ENCODE measurements at places on chromosomes 11 and 22. TPM values are rescaled to one million over a fixed set of nuclear protein-coding genes. Genes with fewer than 3 reads are reported as not detected.

The DUSP8 gene
- total RNA-seq: 7.7 TPM

The PLEKHB1 gene
- total RNA-seq: 13.7 TPM

The ZFTA gene
- 12.5 TPM for total RNA-seq

The OR8B12 gene
- not detected for total RNA-seq

The MRTFA gene
- total RNA-seq: 26.4 TPM

The PARVG gene
- total RNA-seq: 3.5 TPM

The PDE3B gene
- 5.3 TPM for total RNA-seq

The SART1 gene
- total RNA-seq: 24.5 TPM

The CARD10 gene
- total RNA-seq: 8.3 TPM

The LRRN4CL gene
- total RNA-seq: 3.8 TPM

The C11orf97 gene
- total RNA-seq: not detected

The MCHR1 gene
- total RNA-seq: 0.54 TPM

The C11orf86 gene
- total RNA-seq: not detected

The OR10A2 gene
- not detected for total RNA-seq

The SYT9 gene
- total RNA-seq: 0.13 TPM

The OR5A1 gene
- not detected for total RNA-seq

The ANKK1 gene
- not detected for total RNA-seq

All from Right ventricle myocardium superior (tissue), 1 donor.